ENCODE measurements at places on chromosomes 2 and 18.

DNA sequence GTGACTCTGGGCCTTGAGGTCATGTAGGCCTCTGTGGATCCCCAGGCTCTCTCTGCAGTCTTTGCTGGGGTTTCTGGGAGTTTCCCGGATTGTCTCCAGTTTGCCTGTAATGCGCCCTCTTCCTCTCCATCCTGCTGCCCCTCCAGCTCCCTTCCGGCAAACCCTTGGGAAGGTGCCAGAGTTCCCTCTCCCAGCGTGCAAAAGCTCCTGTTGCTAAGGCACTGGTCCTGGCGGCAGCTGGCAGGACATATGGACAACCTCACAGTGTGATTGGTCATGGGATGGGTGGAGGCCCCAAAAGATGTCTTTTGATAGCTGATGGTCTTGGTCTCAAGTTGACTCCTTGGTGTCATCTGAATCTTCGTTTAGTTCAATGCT, 320.1 kb downstream of the CYP26B1 start:
- no peak for DNase-seq

DNA sequence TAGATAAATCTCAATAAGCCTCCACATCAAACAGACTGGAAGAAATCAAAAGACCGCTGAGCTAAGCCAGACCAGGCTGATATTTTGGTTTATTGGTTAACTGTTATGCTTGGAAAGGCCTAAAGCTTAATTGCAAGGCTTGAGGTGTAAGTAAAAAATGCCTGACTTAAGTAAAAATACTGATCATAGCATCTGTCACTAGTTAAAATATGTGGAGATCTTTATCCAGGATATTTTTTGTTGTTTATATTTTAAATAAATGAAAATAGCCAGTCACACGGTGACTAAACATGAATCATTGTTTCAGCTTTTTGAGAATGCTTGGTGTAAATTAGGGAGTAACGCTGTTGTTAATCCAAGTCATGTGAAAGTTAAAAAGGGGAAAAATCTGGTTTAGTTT, 127.9 kb downstream of the THADA start:
- DNase-seq = no peak

- no peak for DNase-seq
Measured at GRCh38 chr2:167471332-167471731, 583.1 kb downstream of the XIRP2 start.

- DNase-seq = peak; percentile 10
Measured at GRCh38 chr2:174078275-174078674, 113.1 kb upstream of the SP3 start.

- no peak for DNase-seq
Measured at GRCh38 chr2:205543937-205544702, 138.2 kb upstream of the NRP2 start.

- DNase-seq = no peak
Measured at GRCh38 chr2:144605231-144605840, 85.4 kb upstream of the ZEB2 start.

- no peak for DNase-seq
Measured at GRCh38 chr2:55420439-55420725, 726 bp upstream of the CCDC88A start.

- no peak for DNase-seq
Measured at GRCh38 chr2:225030203-225030602, 12.1 kb downstream of the DOCK10 start.
